Prostate gland (tissue), 2 donors: ENCODE measurements at places on chromosomes 11 and 22.

DNA sequence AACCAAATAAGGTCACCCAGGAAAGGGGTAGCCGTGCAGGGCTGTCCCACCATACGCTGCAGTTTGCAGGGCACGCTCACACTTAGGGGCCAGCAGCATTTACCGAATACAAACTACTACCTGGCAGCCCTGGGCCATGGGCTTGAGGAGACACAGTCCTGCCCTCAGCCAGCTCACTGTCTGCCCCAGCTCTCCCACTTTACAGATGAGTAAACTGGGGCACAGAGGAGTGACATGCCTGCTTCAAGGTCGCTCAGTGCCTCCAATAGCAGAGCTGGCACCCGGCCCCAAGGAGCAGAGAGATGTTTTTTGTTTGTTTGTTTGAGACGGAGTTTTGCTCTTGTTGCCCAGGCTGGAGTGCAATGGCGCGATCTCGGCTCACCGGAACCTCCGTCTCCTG is 2.8 kb downstream of the FADS3 start:
- no peak for DNase-seq

- DNase-seq: no peak
Measured at GRCh38 chr22:42991010-42991651, 23.8 kb downstream of the PACSIN2 start.

GRCh38 chr11:44138286-44138685 is 42.8 kb downstream of the EXT2 start:
- no peak for DNase-seq

GRCh38 chr22:20238901-20239675 is 29.0 kb downstream of the RTN4R start:
- no peak for DNase-seq

DNA sequence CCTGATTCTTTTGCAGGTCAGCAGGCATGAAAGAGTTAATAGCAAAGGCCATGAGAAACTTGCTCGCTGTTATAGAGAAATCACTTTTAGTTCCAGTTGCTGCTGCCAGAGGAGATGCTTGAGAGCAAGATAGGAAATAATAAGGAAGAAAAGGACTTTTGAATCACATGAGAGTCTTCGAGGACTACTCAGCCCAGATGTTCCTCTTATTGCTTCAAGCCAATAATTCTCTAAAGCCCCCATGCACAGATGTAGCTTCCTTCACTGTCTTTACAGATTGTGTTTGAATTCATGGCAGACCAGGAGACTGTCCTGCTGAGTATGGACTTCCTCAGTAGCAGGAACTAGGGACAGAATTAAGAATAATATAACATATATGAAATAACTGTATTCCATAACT is 50.1 kb upstream of the OLFML1 start:
- no peak for DNase-seq

- no peak for DNase-seq
Measured at GRCh38 chr11:69969890-69970784, 108.0 kb upstream of the ANO1 start.

DNA sequence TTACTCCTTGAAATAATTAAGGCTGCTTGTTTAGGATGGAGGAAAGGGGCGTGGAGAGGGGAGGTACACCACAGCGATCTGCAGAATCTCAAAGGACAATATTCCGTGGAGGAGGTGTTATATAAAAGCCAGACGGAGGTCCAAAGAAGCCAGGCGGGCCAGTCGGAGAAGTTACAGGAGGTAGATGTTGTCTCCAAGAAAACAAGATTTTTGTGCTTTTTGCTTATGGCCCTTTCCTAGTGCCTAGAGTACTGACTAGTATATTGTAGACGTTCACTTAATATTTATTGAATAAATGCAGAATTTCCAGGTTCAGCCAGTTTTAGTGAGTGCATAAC is 761 bp downstream of the ZDHHC13 start:
- no peak for DNase-seq

- DNase-seq: peak; percentile 86
Measured at GRCh38 chr11:63023841-63024648, 8.4 kb upstream of the SLC22A8 start.

DNA sequence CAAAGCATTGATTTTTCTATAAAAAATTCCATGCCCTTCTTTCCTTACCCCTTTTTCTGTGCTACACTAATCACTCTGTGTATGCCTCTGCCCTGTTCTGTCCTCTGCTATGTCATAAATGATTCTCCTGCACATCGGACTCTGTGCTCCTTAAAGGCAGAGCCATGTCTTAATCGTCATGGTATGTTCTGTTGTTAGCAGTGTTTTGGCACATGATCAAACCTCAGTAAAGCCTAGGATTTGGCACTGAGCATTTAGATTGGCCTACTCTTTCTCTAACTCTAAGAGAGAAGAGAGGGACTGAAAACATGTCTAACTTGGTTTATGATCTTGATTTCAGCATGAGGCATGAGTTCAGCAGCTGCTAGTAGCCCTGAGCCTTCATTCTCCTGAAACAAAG is 266.9 kb downstream of the AASDHPPT start:
- no peak for DNase-seq

DNA sequence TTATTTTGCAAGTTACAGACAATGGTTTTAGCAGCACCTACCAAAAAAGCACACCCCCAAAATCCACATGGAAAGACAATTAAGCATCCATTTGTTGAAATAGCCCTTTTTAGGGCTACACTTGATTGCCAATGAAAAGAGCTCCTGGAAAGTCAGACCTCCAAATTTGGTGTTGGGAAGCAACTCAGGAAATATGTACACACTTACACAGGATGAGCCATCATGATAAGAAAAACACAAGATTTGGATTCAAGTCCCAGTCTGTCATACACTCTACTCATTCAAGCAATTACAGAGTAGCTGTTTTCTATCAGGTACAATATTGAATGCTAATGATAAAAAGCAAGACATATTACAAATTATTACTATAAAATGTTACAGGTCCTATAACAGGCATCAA is 31.5 kb downstream of the FAM168A start:
- no peak for DNase-seq

GRCh38 chr11:128422576-128423370 is 164.6 kb downstream of the ETS1 start:
- DNase-seq: no peak
